HTR-8/SVneo (cell line): ENCODE measurements at places on chromosomes 2 and 18.

DNA sequence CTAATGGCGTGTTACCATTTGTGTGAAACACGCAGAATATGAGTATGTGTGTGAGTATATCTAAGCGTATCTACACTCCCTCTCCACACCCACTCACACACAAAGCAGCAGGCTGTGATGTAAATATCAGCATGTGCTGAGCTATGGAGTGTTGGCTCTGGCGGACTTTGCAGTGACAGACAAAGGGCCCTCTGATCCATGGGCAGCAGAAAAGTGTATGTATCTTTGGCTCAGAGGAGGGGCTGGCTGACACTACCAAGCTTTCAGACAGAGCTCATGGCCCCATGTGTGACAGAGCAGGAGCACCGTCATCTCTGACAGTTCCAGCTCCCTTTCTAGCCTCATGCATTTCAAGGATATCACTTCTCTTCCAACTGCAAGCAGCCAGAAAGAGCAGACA is 57.2 kb upstream of the ASB18 start:
- no peak for DNase-seq

DNA sequence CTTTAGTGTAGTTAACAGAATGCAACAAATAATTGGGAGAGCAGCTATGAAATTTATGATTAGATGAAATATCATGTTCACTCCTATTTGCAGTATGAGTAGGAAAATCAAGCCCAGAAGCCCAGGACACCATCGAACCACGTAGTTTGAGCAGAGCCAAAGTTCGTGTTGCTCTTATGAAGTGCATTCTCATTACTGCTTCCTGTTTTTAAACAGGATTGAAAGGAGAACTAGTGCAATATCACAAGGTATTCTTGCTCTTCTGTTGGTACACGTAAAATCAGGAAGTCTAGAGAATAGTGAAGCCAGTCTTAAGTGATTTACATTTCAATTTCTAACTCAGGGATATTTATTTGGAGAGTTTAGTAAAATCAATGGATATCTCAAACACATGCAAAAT is 21.1 kb downstream of the ARHGAP15 start:
- DNase-seq: no peak

GRCh38 chr18:25518716-25519053 is 166.7 kb upstream of the ZNF521 start:
- DNase-seq: no peak

DNA sequence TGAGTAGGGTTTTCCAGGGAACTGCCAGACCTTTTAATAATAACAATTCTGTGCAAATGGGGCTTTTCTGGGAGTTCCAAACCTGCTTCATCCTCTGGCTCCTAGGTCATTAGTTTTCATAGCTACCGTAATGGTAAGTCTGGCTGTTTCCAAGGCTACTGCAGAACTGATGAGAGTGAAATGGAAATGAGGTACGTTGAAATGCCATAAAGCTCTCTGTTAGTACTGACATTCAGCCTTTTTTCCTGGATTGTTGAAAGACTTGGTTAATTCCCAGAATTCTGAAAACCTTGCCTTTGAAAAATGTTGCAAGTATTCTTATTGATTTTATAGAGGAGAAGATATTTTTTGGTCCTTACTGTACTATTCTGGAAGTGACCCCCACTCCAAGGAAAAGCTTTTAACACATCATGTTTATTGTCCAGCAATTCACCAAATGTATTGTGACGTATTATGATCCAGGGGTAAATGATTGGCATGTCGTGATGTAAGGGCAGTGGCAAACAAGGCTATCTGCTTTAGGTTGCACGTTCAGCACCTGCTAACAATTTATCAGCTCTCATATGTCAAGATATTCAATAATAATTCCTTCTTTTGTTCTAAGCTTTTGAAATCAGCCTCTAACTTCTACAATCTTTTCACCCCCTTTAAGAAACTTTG is 767.0 kb upstream of the RAB6C start:
- DNase-seq: no peak
